ENCODE measurements at places on chromosomes 12 and 14. TPM values are rescaled to one million over a fixed set of nuclear protein-coding genes. Genes with fewer than 3 reads are reported as not detected.

DNA sequence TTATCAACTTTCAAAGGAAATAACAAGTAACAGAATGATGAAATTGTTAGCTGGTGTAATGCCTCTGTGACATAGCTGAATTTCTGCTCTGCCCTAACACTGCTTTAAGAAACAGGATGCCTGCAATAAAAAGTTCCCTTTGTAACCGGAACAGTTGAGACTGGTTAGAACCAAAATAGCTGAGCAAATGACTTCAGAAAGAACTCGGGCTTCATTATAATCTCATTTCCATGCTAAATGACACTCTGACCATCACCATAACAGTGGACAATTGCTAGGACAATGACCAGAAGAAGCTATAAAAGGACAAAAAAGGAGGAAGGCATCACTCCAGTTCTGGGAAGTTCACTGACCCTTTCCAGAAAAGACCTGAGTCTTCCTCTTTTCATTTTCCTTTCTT is 23.5 kb upstream of the PYGL start:
- DNase-seq: no peak
- H3K36me3 ChIP-seq: no peaks in the 10 kb centered on the region
- H3K4me3 ChIP-seq: no peak overlapping the region
- no peak overlapping the region for H3K27ac ChIP-seq

Gene ATP23
- 5.2 TPM for total RNA-seq

DNA sequence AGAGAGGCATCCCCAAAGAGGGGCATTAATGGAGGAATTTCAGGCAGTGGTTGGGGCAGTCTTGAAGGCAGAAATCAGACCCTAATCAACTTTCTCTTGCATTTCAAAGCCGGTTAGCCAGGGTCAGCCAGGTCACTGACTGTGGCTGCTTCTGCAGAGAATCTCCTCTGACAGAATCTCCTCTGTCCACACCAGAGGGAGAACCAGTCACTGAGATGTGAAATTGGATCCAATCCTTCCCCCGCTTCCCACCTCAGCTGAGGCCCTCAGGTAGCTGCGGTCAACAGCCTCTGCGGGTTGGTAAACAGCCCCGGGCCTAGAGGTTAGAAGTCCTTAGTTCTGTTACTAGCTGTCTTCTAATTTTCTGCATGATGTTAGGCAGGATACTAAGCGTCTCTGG is 39.8 kb upstream of the NUAK1 start:
- no peaks in the 10 kb centered on the region for H3K27me3 ChIP-seq
- peaks cover 23% of the 10 kb centered on the region for H3K4me1 ChIP-seq
- DNase-seq: no peak

DNA sequence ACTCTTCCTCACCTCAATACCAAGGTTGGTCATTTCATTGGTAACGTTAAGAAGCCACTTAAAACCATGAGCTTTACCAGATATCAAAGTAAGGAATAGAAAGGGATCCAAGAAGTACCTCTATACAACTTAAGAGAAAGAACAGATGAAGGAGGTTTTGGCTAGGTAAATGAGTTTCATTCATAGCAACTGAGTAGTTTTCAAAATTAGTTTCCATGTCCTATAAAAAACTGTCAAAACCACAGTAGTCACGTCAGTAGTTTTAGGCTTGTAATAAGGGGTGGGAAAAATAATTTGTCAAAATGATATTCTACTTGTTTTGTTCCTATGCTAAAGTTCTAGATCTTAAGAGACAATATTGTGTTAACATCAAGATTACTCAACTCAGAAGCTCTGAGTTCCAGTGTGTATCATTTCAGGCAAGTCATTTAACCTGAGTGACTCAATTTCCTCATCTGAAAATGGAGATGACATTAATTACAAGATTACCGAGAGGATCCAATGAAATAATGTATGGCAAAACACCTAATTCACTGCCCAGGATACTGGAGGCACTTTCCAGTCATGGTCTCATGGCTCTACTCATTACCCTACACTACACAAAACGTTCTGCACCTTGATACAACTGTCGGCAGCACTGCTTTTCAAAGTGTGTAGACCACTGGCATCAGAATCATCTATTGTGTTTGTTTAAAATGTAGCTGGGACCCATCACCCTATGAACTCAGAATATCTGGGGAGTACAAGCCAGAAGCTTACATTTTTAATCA is 24.1 kb upstream of the SLC6A13 start:
- peaks cover 50% of the 10 kb centered on the region for H3K36me3 ChIP-seq
- H3K27ac ChIP-seq: no peak overlapping the region
- H3K27me3 ChIP-seq: no peaks in the 10 kb centered on the region
- H3K4me1 ChIP-seq: no peaks in the 10 kb centered on the region

- H3K4me3 ChIP-seq: no peak overlapping the region
- no peaks in the 10 kb centered on the region for H3K36me3 ChIP-seq
- no peak overlapping the region for H3K27ac ChIP-seq
- DNase-seq: no peak
- H3K27me3 ChIP-seq: no peaks in the 10 kb centered on the region
- peaks cover 6% of the 10 kb centered on the region for H3K4me1 ChIP-seq
These were observed 510.1 kb downstream of the TMTC2 start for GRCh38 chr12:83196694-83197350.

- H3K4me1 ChIP-seq: peaks cover 21% of the 10 kb centered on the region
These were observed 4.9 kb downstream of the ADGRD1 start for GRCh38 chr12:130958557-130959140.

Gene CLEC9A
- not detected for total RNA-seq

DNA sequence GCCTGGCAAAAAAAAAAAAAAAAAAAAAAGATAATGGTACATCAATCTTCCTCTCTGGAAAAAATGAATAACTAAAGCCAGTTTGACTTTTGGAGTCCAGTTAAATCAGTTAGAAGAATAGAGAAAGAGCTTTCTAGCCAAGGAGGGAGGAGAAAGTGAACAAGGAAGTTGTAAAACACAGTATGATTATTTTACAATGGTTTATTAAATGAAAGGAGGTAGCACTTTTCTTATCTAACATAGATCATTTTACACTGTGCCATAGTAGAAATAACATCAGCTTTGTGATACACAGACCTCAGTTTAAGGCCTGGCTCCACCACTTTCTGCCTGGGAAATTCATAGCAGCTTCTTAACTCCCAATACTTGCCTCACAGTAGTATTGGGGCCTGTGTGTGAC is 15.4 kb upstream of the KITLG start:
- peaks cover 3% of the 10 kb centered on the region for H3K4me1 ChIP-seq
- no peaks in the 10 kb centered on the region for H3K36me3 ChIP-seq
- H3K27ac ChIP-seq: no peak overlapping the region
- DNase-seq: no peak

Gene DACT1
- total RNA-seq: 29.7 TPM

GRCh38 chr12:124824195-124824594 is 39.5 kb downstream of the SCARB1 start:
- H3K4me1 ChIP-seq: peaks cover 22% of the 10 kb centered on the region
- no peaks in the 10 kb centered on the region for H3K36me3 ChIP-seq
- no peak overlapping the region for H3K27ac ChIP-seq
- no peak overlapping the region for H3K4me3 ChIP-seq
- DNase-seq: no peak

Gene BCL2L14
- 3.3 TPM for total RNA-seq

- H3K4me3 ChIP-seq: no peak overlapping the region
- no peak for DNase-seq
These were observed 23.8 kb downstream of the ZNF891 start for GRCh38 chr12:133106253-133106652.

DNA sequence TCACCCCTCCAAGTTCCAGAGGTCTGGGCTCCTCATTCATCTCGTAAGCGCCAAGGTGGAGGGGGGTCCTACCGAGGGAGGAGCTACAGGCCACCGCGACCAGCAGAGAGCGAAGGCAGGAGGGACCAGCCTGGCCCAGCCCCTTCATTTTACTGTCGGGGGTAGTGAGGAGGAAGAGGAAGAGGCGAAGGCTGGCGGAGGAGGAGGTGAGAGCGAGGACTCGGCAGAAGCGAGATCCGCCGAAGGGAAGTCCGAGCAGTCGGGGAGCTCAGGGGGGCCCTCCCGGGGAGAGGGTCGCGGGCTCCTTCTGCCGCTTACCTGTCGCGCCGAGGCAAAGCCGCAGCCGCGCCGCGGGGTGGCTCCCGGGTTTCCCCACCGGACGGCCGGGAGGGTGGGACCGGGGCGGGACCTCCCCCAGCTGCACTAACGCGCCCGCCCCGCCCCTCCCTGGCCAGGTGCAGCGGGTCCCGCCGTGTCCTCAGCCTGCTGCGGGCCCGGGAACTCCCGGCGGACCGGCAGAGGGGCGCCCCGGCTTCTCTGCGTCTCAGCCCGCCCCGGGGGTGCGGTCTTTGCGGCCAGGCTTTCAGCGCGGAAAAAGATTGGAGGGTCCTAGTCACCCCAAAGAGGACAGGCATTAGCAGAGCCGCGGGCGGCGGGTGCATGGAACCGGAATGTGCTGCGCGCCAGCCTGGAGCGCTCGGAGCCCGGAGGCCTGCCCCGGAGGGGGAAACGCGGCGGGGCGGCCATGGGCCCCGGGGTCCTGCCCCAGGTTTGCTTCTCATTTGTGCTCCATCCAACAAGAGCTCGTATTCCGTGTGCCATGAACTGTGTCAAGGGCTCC is at the start of gene GALNT6:
Gene GALNT6 (minus strand): TSS at position 124 of the 841 bp plus-strand sequence. CDS start 11,625 bp downstream, outside the sequence.
- H3K36me3 ChIP-seq: no peaks in the 10 kb centered on the region
- peaks cover 19% of the 10 kb centered on the region for H3K4me1 ChIP-seq
- peak within 1 kb of the TSS; percentile 98 for H3K27ac ChIP-seq
- H3K27me3 ChIP-seq: peaks cover 40% of the 10 kb centered on the region

DNA sequence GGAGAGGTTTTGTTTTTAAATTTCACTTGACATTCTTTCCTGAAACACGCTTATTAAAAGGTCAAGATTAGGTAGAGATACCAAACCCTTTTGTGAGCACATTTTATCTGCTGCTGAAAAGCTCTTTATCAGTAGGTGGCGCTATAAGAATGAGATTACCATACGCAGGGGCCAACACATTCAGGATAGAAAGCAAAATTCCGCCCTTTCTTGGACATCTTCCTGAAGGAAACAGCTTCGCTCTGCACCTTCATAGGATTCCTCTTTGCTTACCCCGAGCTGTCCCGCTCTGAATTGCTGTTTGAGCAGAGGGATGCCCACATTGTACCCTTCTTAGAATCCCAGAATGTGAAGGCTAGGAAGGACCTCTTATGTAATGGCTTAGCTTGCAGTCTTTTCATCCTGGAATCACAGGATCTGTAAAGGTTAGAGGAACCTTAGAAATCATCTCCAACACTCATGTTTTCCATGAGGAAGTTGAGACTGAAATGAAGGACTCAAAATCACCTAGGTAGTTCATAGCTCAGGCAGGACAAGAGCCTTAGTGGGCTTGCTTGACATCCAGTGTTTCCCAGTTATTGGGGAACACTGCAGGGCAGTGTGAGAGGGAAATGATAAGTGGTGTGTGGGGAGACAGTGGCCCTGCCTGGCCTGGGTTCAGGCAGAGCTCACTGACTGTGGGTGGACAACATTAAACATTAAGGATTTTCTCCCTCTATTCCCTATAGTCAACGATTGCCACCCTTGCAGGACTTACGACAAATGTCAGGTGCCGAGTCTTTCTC is 38.7 kb upstream of the CRY1 start:
- no peaks in the 10 kb centered on the region for H3K27me3 ChIP-seq
- no peaks in the 10 kb centered on the region for H3K36me3 ChIP-seq
- H3K27ac ChIP-seq: peak overlapping the region; percentile 41

DNA sequence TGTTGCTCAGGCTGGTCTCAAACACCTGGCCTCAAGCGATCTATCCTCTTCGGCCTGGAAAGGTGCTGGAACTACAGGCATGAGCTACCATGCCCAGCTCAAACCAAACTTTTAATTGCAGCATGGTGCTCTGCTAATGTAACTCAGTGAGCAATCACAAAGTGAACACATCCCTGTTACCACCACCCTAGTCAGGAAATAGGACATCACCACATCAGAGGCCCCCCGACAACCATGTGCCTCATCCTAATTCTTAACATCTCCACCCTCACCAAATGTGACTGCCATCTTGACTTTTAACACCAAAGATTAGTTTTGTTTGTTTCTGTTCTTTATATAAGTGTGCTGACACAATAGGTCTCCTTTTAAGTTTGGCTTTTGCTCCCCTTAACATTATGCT is 22.8 kb upstream of the SDR39U1 start:
- H3K27me3 ChIP-seq: no peaks in the 10 kb centered on the region
- H3K4me1 ChIP-seq: no peaks in the 10 kb centered on the region
- H3K4me3 ChIP-seq: no peak overlapping the region
- no peak for DNase-seq

DNA sequence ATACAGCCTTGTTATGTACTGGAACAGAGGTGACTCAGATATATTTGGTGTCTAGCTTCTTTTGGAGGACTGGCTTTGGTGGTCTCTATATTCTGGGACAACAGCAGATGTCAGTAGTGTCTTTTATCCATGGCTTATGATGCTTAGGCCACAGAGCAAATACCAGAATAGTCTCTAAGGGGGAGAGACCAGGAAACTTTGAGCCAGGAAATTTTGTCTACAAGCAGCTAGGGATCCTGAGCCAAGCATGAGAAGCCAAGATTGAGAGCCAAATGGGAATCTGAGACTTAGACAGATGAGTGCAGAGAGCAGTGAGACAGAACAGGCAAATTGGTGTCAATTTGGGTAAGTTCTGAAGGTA is 28.4 kb upstream of the PTPRR start:
- H3K4me3 ChIP-seq: no peak overlapping the region
- H3K4me1 ChIP-seq: no peaks in the 10 kb centered on the region
- H3K36me3 ChIP-seq: no peaks in the 10 kb centered on the region
- no peaks in the 10 kb centered on the region for H3K27me3 ChIP-seq

DNA sequence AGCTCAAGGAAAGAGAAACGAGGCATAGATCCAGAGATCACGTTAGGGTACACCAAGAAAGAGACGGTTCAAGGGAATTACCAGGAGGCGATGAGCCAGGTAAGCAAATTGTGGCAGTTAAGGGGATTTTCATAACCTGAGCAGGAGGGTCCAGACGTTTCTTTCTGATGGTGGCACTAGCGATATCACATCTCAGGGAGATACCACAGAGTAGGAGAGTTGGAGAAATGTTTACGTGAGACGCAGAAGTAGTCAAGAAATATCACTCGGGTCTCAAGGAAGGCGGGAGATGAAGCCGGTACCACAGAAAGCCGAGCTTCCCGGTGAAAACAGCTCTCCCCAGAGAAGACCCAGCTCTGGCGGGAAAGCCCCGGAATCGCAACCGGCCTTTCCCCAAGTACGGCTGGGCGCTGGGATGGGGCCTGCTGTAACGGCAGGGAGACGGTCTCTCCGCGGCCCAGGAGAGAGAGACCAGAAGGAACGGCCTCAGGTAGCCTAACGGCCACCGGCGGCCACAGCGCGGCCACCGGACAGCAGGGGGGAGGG is 485 bp downstream of the SENP1 start:
- no peaks in the 10 kb centered on the region for H3K36me3 ChIP-seq
- DNase-seq: peak; percentile 70
- H3K27me3 ChIP-seq: peaks cover 12% of the 10 kb centered on the region
- peak overlapping the region; percentile 94 for H3K27ac ChIP-seq
- peaks cover 17% of the 10 kb centered on the region for H3K4me1 ChIP-seq

Gene CCDC177
- 3.4 TPM for total RNA-seq

GRCh38 chr14:47606566-47606965 is 68.8 kb downstream of the MDGA2 start:
- no peaks in the 10 kb centered on the region for H3K36me3 ChIP-seq
- no peaks in the 10 kb centered on the region for H3K4me1 ChIP-seq
- H3K4me3 ChIP-seq: no peak overlapping the region
- H3K27ac ChIP-seq: no peak overlapping the region

DNA sequence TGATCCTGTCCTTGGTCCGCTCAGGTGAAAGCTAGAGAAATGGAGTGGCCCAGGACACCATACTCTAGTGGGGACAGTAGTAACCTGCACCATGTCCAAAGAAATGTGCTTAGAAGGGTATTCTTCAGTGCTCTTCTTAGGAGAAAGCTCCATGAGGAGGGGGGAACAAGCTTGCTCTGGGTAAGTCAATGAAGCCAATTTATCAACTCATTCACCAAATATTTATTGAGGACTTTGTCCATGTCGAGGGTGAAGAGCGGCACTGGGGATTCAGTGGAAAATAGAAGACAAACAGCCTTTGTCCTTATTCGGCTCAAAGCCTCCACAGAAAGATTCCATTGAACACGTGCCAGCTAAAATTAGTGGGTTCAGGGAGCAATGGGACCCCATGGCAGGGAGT is 677.8 kb downstream of the BCL11B start:
- DNase-seq: no peak
- H3K27ac ChIP-seq: no peak overlapping the region
- H3K27me3 ChIP-seq: no peaks in the 10 kb centered on the region
